Activated effector memory CD4-positive, alpha-beta T cell treated with anti-CD3 and anti-CD28 coated beads, Interleukin-2, amount 50 U/mL, for 16 hours (primary cell): ENCODE measurements at places on chromosomes 4 and X.
A peak's percentile ranks its signal among the peaks of the same experiment; 100 is the strongest.

- DNase-seq, result peak; percentile 71
Measured at GRCh38 chr4:123415977-123416376, 19.4 kb downstream of the SPRY1 start.

DNA sequence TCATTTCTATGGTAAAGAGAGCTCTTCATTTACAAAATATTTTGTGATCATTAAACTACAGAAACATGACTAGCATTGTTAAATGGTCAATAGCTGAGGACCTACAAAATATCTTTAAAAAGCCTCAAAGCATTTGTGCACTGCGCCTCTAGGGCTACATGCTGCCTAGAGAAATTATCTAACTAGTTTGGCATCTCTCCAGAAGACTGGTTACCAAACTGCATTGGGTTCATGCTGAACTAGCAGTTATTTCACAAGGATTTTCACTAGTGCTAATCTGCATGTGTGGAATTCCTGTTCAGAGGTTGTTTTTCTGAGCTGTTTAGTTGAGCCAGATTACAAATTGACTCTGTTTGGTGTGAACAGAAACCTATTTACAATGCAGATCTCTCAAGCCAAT is 58.5 kb upstream of the PITX2 start:
- DNase-seq, result no peak

DNA sequence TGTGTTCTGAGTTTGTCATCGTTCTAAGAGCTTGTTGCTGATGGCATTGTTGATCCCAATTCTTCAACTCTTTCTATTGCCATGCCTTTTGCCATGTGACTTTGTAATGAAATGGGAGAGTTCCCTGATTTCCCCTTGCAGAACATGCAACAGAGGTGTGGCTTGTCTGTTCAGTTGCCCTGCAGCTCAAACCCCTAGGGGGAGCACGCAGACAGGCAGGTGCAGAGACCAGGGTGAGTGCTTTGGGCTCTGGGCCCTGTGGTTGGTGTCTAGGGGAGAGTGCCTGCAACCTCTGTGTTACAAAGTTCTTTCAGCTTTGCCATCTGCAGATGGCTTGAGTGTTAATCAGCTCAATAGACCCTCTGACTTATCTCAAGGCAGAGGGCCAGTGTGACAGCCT is 332.7 kb downstream of the MID1IP1 start:
- DNase-seq, result peak; percentile 61

DNA sequence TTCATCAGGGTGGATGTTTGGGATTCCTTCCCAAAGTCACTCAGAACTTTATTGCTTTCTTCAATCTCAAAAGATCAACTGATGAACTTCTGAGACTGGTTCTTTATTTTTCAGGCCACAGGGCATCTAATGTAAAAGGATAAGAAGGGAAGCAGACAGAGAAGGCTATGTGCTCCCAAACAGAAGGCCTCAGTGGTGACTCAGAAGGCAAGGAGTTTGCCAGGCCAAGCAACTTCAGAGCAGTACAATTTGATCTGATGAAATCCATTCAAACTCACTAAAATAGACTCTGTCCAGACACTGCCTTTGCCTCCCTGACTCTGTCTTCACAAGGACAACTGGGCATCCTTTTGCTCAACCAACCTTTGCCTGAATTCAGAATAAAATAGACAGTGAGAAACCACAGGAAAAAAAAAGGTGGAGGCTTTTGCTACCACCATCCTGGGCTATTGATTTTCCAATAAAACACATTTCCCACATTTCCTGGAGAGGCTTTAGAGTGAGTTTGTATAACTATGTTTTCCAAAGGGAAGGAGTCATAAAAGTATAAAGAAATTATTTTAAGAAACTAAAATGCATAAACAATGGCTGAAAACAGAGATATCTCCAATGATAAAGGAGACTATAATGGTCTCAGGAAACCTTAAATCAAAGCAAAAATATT is 55.2 kb downstream of the ARHGEF6 start:
- no peak for DNase-seq

GRCh38 chrX:38632516-38632915 is 71.2 kb downstream of the TSPAN7 start:
- no peak for DNase-seq

- no peak for DNase-seq
Measured at GRCh38 chrX:25287521-25287920, 271.8 kb upstream of the ARX start.

GRCh38 chr4:140866492-140867005 is 110.4 kb upstream of the TBC1D9 start:
- no peak for DNase-seq

DNA sequence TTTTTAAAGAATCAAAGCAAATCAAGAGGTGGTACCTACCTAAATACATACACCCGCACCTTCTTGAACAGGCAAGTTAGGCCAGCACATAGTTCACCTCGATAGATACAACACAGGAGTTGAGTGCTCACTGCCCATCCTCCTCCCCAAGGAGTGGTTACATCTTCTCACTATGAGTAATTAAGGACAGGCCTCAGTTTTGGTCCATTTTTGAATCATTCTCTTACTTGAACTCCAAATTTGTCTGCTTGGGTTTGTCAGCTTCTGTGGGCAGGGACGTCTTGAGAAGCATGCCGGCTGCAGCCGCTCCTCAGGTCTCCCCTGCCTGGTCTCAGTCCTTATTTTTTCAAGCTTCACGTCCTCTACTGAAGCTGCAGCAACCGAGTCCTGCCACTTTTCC is 190.6 kb upstream of the RBPJ start:
- no peak for DNase-seq

- no peak for DNase-seq
Measured at GRCh38 chr4:4783847-4784246, 75.6 kb upstream of the MSX1 start.

- no peak for DNase-seq
Measured at GRCh38 chrX:71994601-71995000, 84.0 kb downstream of the NHSL2 start.

DNA sequence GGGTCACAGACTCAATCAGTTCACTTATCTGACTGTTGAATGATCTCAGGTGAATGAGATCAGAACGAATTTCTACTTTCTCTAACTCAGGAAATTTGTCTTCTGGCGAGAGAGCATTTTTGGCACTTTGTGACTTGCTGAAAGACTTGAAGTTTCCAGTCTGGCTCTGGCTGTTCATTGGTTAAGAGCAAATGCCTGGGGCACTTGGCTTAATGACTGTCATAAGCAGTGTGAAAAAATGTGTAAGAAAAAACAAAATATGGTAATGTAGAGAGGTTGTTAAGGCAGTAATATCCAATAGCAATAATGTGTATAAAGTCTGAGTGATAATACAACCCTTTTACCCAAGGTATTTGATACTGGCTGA is 71.3 kb upstream of the PGRMC2 start:
- no peak for DNase-seq

GRCh38 chr4:91471280-91471679 is 832.5 kb upstream of the GRID2 start:
- DNase-seq, result no peak

GRCh38 chr4:123037804-123038203 is 115.4 kb upstream of the NUDT6 start:
- DNase-seq, result no peak

DNA sequence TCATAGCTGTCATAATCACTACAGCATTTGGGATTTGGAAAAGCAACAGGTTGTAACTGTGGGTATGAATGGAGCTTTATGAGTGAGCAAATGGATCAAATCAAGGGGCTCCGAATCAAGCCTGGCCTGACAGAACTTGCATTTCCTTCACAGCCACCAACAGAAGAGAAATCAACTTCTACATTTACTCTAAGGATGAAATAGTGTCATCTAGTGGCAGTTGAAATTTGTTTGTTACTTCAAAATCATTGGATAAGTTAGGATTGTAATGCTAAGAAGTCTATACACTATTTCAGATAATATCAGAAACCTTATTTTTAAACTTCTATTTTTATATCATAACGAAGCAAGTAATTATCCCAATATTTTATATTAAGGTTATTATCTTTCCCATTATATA is 10.7 kb upstream of the WDR17 start:
- no peak for DNase-seq

GRCh38 chr4:19171832-19172231 is 1079.9 kb upstream of the SLIT2 start:
- DNase-seq, result no peak

DNA sequence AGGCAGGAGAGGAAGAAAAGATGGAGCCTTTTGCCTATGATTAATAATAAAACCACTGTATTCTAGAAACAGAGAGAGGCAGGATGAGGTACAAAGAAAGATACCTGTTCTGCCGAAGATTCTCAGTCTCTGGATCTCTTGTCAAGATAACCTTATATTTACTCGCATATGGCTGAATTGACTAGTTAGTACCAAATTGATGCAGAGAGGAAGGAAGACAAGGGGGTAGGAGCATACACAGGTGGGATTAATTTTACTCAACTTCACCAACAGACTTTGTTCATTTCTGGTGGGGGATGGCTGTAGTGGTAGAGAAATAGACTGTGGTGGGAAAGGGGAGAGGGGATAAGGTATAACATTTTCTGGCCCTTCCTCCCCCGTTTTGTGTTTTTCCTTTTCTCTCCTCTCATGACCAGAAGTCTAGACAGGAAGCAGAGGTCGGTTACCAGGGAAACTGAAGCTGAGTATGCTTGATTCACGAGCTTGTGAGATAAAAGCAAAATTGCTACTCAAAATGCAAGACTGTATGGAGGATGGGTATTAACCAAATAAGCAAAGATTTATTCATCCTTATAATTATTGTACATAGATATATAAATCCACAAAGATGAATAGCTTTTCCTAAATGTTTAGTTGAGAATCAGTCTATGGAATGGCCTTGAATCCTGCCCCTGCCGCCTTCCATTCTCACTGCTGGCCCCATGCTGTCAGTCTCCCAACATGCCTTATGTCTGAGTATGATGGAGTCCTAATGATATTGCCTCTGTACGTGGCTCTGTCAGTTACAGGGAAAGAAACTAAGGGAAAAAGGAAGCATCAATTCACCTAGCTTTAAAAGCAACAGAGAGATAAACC is 17.8 kb upstream of the PAGE2B start:
- DNase-seq, result peak; percentile 61

DNA sequence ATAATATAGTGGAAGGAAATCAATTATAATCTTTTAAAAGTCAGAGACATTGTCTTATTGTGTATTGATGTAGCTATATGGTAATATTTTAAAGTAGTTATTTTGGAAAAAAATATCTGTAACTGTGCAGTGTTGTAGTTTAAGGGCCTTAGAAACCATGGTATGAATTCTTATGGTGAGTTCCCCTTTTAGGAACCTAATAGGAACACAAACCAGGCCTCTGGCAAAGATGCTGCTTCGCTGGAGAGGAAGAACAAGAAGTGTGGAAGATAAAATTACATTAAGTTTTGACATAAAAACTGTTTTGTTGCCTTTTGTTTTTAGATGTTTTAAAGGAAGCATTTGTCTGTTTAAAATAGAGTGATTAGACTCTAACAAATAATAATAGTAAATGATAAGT is 10.9 kb upstream of the TMPRSS11D start:
- no peak for DNase-seq

GRCh38 chrX:9456250-9457074 is 8.4 kb upstream of the TBL1X start:
- peak; percentile 64 for DNase-seq

DNA sequence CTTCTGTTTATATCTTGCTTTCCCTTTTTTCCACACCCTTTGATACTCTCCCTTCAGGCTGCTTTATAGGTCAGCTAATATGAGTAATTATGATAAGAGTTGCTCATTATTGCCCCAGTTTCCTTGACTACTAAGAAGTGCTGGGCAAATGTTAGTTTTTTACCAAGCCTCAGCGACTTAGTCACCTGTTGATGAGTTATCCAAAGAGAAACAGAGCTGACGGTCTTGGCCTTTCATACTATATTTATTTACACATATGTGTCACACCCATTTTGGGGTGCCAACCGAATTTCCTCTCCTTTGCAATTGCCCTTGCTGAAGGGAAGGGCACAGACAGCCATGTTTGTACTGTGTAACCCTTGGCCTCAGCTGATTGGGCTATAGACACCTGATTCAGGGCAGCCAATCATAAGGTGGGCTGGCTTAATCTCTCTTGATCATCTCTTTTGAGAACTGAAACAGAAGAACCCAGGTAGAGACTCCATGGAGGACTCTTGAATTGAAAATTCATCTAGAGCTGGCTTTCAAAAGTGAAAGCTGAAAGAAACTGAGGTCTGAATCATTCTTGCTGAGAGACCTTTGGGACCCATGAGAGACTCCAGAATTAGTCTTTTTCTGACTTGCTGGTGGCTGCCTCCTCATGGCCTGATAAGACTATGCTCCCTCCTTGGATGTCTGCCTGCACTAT is 111.7 kb upstream of the RPS6KA3 start:
- DNase-seq, result peak; percentile 67

DNA sequence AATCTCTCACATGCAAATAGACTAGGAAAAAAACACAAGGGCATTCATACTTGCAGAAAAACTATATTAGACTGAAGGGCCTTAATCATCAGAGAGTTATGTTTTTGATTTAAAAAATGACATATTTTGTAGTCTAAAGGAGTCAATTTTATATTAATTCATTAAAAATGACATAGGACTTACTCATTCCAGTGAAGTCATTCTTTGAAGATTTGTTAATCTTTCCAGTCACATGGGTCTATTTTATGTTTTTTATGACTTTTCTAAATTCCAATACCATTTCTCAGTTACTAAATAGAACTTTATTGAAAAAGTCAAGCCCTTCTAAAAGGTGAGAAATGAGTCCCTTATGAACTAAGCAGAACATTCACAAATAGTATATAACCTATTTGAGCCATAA is 743.8 kb upstream of the INTU start:
- DNase-seq, result no peak

DNA sequence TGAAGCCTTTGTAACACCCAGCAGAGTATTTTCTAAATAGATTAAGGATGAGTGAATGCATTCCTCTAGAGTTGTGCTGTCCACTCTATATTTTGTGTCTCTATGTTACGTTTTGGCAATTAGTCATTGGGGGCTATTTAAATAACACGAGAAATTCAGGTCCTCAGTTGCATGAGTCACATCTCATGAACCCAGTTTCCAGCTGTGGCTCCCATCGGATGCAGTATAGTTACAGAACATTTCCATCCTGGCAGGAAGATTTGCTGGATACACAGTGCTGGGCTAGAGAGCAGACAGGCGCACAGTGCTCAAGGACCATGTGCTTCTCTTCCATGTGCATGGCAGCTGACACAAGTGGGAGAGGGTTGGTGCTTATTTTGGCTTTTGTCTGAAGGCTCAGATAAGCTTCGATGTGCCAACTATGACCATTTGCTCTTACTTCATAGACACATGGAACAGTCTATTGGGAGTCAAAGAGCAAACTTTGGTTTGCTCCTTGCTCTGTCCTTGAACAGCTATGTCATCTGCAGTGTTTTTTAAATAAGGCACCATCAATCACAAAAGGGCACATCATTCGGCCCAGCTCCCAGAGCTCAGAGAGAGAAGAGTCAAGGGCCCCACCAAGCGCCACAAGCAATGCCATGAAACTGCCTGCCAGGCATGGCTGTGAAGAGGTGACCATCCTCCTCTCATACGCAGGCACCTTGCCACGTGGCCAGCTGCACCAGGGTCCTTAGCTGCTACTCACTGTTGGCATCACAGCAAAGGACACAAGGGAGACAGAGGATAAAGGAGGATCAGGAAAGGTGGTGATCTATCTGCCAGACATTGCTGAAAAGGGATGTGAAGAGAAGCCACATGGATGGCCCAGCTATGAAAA is 8.1 kb upstream of the STS start:
- DNase-seq, result no peak

- no peak for DNase-seq
Measured at GRCh38 chrX:15719324-15719968, 18.6 kb upstream of the CA5B start.

- DNase-seq, result no peak
Measured at GRCh38 chr4:180372691-180373090, 1870.5 kb upstream of the TENM3 start.
